ENCODE measurements at places on chromosomes 1 and 21.

- DNase-seq = no peak
Observed at GRCh38 chr21:35397781-35398180, 348.7 kb upstream of the RUNX1 start.

- no peak for DNase-seq
Observed at GRCh38 chr1:222543817-222544216, 4.1 kb downstream of the HHIPL2 start.

DNA sequence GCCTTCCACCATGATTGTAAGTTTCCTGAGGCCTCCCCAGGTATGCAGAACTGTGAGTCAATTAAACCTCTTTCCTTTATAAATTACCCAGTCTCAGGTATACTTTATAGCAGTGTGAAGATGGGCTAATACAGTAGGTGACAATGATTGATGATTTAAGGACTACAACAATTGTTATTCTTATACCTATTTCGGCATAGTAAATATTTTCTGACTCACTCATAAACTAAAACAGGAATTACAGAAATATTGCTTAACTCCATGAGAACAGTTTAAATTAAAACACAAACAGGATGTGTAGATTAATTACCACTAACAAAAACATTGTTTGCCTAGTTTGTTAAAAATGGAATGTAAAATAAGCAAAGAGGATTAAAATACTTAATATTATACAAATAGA is 839.9 kb downstream of the LTN1 start:
- no peak for DNase-seq

- DNase-seq = no peak
Observed at GRCh38 chr1:38297842-38298241, 251.2 kb upstream of the POU3F1 start.

GRCh38 chr1:160706526-160707235 is 4.9 kb downstream of the CD48 start:
- DNase-seq = no peak

- no peak for DNase-seq
Observed at GRCh38 chr1:40344597-40344996, 27.5 kb upstream of the COL9A2 start.

GRCh38 chr1:80509965-80510522 is 1290.7 kb upstream of the ADGRL2 start:
- DNase-seq = no peak
